ENCODE measurements at places on chromosomes 16 and 17.

DNA sequence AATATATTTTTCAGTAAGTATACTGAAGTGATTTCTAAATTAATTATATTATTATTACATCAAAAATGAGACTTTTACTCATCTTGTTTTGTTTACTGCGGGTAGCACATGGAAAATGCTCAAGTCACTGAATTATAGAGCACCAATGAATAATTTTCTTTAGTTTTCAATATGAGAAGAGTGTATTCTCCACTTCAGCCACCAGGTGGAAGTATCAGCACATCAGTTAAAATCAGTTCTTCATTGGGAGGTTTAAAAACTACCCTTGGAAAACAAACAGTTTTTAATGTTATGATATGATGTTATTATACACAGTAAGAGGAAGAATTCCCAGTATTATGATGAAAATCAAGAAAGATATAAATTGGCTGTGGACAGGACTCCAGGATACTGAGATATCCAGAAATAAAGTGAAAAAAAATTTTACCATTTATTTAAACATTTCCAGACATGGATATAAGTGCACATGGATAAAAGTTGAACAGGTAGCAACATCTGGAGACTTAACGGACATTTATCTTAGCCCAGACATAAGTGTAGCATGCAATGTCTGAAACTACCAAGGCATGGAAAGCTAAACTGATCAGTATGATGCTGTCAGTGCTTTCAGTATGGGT, 467.3 kb downstream of the KCNJ2 start:
- DNase-seq = no peak

- no peak for DNase-seq
These were observed 325.7 kb upstream of the TBX2 start for GRCh38 chr17:61073799-61074513.

DNA sequence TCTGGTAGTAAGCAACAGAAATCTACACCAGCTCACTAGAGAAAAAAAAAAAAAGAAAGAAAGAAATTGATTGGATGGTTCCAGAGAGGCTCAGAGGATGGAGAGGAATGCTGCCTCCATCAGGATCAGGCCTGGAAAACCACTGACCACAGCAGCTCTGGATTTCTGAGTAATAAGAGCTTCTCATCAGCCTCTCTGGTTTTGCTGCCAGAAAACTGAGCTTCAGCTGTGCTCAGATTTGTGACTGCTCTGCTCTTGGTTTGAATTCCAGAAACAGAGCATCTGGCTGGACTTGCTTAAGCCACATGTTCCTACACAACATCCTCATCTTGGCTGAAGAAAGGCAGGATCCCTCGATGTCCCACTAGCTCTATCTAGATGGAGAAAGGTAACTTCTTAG, 25.9 kb downstream of the IRX6 start:
- DNase-seq = no peak

GRCh38 chr16:67542464-67542863, 13.8 kb downstream of the RIPOR1 start:
- DNase-seq = peak; percentile 57

DNA sequence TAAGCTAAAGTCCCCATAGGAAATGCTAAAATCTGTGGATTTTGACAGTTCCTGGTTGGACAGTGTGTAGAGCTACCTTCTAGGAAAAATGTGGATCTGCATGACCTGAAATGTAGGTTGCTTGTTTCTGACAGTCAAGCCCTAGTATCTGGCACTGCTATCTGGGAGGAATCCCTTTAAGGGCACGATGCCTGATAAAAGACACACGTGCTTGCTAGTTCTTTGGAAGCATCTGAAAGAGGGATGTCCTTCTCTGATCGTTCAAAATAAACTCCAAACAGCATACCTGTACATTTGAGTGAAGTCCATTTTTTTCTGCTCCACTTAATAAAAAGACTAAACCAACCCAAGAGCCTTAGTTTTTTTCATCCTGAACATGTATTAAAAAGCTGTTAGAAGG, 101.3 kb downstream of the CDK5R1 start:
- no peak for DNase-seq

- DNase-seq = no peak
These were observed 85.8 kb downstream of the GNAO1 start for GRCh38 chr16:56277075-56277474.

DNA sequence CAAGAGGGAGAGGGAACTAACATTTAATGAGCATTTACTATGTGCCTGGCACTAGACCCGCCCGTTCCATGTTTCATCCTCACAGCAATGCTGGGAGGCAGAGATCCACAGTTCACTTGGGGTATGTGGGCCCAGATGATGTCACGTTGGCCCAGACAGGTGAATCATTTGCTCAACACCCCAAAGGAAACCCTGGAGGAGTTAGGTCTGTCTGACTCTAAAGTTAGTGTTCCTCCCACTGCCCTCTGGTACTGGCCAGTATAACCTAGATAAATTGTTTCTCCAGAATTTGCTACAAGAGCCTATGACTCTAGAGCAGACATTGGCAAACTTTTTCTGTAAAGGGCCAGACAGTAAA, 164.6 kb downstream of the VPS53 start:
- no peak for DNase-seq

DNA sequence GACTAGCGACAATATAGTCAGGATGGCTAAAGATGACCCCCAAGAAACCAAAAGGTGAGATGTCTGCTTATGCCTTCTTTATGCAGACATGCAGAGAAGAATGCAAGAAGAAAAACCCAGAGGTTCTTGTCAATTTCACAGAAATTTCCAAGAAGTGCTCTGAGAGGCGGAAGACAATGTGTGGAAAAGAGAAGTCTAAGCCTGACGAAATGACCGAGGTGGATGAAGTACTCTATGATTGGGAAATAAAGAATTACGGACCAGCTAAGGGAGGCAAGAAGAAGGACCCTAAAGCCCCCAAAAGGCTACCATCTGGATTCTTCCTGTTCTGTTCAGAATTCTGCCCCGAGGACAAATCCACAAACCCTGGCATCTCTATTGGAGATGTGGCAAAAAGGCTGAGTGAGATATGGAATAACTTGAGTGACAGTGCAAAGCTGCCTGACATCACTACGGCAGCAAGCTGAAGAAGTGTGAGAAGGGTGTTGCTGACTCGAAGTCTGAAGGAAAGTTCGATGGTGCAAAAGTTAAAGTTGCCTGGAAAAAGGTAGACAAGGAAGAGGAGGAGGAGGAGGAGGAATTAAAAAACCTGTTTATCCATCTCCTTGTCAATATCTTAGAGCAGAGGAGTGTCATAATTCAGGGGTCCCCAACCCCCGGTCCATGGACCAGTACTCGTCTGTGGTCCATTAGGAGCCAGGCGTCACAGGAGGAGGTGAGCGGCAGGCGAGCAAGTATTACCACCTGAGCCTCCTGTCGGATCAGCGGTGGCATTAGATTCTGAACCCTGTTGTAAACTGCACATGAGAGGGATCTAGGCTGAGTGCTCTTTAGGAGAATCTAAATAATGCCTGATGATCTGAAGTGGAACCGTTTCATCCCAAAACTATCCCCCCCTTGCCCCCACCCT, 25.1 kb upstream of the ADGRG1 start:
- DNase-seq = no peak

DNA sequence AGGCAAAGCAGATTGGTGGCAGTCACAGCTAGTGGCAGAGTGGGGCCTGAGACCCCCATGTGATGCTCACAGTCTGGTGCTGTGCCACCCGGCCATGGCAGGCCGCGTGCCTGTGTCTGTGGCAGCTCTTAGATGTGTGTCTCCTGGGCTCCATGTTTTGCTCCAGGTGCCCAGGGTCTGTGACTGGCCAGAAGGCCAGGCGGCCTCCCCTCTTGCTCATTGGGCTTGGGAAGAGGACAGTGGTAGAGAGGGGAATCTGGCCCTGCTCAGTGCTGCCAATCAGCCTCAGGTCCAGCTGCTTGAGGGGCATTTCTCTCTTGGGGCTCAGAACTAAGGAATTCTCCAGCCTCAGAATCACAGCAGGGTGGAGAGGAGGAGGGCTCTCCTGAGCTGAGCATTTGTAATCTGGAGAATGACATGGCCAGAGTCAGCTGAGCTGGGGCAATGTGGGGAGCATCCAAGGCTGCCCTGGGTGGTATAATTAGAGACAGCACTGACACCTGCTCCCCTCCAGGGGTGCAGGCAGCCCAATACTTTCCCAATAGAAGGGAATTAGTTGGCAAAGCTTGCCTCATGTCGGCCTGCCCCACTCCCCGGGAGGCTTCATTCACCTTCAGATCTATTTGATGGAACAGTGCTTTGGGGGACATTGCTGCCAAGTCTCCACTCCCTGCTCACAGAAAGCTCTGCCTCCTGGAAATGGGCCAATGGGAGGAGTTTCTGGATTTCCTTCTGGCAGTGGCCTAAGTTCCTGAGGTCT, 2.7 kb upstream of the LASP1NB start:
- DNase-seq = no peak

DNA sequence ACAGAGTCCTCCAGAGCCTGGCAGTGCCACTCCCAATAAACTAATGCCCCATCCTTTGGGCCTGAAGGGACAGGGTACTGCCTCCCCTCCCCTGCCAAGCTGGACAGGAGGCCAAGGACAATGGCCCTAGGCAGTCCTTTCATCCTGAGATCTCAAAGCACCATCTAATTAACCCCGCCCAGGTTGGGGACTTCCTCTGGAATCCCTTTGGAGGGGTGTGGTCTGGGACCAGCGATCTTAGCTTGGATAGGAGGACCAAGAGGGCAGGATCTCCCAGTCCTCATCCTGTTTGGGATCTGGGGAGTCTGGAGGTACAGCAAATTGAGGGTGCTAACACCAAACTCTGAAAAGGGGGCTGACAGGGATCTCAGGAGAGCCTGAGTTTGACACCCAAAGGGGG, 18.2 kb upstream of the SP6 start:
- no peak for DNase-seq

DNA sequence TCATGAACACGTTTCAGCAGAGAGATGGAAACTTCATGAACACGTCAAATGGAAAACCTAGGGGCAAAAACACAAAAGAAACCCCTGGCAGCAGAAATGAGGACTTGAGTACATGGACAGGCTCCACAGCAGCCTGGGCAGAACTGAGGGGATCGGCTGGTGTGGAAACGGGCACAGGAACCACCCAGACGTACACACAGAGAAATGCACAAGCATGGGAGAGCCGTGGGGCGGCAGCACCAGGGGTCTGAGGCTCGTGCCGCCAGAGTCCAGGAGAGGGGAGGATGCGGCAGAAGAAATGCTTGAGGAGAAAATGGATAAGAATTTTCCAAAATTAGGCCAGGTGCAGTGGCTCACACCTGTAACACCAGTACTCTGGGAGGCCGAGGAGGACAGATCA, 30.0 kb downstream of the MAP1LC3B start:
- no peak for DNase-seq

DNA sequence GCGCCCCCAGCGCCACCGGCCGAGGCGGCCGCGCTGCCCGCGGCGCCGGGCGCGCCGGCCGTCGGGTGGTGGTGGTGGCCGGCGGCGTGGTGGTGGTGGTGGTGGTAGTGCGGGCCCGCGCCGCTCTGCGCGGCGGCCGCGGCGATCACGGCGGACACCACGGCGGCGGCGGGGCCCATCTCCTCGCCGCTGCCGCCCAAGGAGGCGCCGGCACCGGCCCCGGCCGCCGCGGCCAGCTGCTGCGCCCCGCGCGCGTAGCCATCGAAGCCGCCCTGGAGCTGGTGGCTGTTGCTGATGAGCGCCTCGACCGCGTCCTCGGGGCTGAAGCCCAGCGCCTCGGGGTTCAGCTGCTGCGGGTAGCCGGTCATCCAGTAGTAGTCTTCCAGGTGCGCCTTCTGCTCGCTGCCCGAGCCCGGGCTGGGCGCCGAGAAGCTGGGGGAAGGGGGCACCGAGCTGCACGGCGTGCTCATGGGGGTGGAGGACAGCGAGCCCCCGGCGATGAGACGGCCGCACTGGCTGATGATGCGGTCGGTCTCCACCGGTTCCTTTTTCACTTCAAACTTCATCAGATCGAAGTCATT, 1.2 kb downstream of the MAF start:
- DNase-seq = peak; percentile 13

- DNase-seq = peak; percentile 27
These were observed 47.5 kb upstream of the CLEC3A start for GRCh38 chr16:77974883-77975282.

- no peak for DNase-seq
These were observed 15.3 kb upstream of the SEC14L1 start for GRCh38 chr17:77125432-77125901.

GRCh38 chr17:41678907-41679739, 9.6 kb upstream of the EIF1 start:
- peak; percentile 87 for DNase-seq

DNA sequence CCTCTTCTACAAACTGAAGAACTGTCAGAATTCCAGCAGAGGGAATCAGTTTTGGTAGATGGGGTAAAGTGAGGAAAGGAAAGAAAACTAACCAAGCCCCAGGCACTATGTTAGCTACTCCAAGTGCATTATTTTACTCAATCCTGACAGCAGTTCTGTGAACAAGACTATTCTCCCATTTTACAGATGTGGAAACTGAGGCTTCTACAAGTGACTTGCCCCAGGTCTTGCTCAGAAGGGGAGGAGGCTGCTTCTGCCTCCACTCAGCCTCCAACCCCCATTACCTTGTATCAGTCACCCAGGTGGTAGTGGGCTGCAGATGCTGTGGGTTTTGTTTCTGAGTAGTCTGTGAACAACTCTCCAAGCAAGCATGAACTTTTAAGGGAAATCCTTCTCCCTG, 315.2 kb upstream of the MAF start:
- DNase-seq = no peak

GRCh38 chr17:21171970-21172510, 41.9 kb downstream of the TMEM11 start:
- no peak for DNase-seq

GRCh38 chr17:4005296-4006164, 41.3 kb upstream of the ATP2A3 start:
- no peak for DNase-seq

- peak; percentile 68 for DNase-seq
These were observed 140.0 kb downstream of the CHD9NB start for GRCh38 chr16:52912565-52913173.

DNA sequence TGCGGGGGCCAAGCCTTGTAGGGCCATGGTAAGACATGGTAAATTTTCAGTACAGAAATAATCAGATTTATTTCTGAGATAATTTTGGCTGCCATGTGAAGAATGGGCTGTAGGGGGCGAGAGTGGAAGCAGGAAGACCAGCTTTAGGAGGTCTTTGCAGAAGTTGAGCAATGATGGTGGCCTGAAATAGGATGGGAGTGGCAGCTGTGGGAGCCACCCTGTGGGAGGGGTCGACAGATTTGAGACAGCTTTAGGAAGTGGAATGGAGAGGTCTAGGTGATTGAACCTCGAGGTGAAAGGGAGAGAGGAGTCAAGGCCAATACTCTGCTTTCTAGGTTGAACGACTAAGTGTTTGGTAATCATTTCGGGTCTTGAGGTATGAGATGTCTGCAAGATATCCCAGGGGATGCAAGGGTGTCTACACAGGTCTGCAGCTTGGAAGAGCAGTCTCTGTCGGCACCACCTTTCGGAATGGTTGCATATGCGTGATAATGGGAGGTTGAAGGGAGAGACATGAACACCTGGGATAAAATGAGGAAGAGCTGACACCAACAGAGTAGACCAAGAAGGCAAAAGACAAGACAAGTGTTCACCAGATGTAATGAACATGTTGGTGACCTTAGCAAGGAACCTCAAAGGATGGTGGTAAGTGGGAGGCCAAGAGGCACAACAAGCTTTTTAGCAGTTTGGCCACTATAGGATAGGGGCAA, 4.2 kb upstream of the ATXN7L3 start:
- peak; percentile 78 for DNase-seq

- peak; percentile 57 for DNase-seq
These were observed 5.8 kb upstream of the CBX4 start for GRCh38 chr17:79844869-79845600.
